ENCODE measurements at places on chromosomes 11 and 22.

DNA sequence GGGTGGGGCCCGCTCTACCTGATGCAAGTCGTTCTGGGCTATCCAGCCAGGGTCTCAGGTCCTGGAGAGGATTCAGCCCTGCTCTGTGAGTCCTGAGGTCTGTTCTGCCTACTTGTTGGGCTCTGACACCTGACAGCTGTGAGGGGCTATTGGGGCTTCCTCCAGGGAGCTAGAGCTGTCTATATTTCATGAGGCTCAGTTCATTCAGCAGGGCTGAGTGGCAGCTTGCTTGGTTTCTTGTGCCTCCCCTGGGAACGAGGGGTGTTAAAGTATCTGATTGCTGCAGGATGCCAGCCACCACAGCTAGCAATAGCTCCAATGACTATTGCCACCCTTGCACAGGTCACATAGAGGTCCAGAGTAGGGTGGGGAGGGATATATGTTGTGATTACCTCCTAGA, 26.7 kb downstream of the INSC start:
- DNase-seq = no peak

- DNase-seq = no peak
These were observed 13.2 kb downstream of the KCNQ1OT1 start for GRCh38 chr11:2686360-2687222.

- DNase-seq = no peak
These were observed 124.0 kb downstream of the ETS1 start for GRCh38 chr11:128463371-128463829.

DNA sequence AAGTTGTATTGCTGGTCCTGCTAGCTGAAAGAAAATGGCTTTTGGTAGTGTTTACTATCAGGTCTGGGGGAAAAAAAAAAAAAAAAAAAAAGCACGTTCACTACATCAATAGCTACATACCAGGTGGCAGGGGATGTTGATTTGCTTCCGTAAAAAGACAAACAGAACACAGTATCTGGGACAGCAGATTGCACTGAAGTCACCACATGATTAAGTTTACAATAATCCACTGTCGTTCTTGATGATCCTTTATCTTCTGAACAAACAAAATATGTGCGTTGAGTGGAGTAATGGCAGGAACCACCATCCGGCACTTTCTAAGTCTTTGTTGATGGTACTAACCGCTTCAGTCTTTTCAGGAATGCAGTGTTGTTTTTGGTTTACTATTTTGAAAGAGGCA, 48.7 kb downstream of the DDX6 start:
- no peak for DNase-seq

- no peak for DNase-seq
These were observed 62.9 kb downstream of the CRYBB2 start for GRCh38 chr22:25282346-25282670.

- no peak for DNase-seq
These were observed 43.3 kb downstream of the DNAJC24 start for GRCh38 chr11:31412946-31413345.

DNA sequence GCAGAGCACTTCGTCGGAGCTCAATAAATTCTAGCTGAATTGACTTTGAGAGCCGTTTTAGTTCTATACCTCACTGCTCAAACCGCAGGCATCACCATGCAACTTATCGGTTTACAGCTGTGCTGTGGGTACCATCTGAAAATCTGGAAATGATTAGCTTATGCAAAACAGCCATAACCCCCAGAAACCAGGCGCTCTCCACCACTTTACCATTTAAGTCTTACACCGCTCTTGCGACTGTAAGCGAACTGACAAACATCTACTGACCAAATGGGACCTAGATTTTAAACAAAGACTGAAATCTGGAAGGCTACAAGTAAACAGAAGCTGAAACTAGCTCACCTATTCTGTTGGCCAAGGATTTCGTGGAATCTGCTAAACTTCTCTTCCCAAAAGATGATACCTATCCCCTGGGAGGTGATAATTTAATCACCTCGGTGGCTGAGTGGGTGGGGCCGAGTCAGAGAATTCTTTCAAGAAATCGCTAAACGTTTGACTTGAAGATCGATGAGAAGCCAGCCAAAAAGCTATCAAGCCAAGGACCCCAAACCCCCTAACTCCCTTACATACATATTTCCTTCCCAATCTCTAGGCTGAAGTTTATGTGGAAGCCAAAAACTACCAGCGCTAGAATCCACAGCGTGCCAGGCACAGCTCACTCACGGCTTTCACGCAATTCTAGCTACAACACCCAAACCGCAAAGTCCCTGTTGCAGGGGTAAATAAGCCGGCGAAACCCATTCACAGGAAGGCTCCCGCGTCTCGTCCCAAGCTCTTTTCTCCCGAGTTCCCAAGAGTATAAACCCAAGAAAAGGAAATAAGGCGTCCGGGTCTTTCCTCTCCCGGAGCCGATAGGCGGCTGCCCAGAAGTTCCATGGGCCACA, 644 bp downstream of the SPTY2D1 start:
- no peak for DNase-seq

GRCh38 chr11:60945295-60945667, 6.7 kb downstream of the SLC15A3 start:
- DNase-seq = no peak

DNA sequence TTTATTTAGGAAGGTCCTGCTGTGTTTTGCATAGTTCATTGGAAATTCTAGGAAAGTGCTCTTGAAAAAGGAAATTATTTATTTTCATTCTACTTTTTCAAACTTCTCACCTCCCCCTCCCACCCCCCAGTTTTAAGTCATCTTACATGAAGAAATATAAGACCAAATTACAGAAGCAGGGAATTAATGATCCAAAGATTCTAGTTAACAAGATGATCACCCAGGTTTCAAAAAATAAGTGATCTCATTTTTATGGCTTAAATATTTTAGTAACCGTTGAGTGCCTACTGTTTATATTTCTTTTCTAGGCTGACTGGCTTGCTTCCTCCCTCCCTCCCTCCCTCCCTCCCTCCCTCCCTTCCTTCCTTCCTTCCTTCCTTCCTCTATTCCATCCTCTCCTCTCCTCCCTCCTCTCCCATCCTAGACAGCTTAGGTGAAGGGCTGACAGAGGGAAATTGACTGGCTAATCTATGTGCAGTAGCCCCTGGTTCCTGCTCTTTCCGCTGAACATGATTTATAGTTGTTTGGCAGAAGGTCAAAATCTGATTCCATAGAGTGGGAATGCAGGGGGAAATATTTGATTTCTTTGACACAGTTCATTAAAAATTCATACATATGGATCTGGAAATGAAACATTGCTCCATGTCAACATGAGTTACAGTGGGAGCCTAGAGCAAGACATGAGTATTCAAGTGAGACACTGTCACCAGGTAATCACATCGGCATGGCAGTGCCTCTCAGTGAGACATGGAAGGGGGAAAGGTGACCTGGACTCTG, 123.4 kb downstream of the COMMD9 start:
- DNase-seq = no peak

DNA sequence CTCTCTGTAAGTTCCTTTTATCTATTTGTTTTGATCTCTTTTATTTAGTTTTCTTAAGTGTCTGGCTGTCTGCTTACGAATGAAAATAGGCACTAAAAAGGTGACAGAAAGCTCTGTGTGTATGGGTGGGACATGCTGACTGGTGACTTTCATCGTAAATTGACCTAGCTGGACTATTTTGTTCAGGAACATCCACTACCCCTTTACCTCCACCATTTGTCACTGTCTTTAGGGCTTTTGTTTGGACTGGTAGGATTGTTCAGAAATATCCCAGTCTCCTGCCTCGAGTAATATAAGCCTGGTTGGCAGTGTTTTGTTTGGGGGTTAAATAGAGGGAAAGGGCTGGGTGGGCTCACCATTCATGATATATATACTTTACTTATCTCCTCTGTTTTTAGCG, 20.9 kb downstream of the EMSY start:
- DNase-seq = no peak

- DNase-seq = no peak
These were observed 3.8 kb downstream of the GAS2L1 start for GRCh38 chr22:29310065-29310862.

DNA sequence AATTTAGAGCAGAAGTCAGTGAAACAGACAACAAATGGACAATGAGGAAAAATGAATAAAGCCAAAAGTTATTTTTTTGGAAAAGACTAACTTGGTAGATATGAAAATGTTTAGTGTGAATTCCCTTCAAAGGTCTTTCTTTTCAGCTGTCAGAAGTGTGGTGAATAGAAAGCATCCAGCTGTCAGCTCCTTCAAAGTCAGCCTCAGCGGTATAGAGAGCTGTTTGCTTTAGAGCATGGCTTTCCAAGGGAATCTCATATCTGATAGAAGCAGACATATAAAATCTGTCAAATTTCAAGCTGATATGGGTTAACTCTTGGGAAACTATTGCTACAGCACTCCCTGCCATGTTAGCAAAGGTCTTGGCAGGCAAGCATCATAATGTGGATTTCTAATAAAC, 309.3 kb downstream of the CASP12 start:
- DNase-seq = no peak

DNA sequence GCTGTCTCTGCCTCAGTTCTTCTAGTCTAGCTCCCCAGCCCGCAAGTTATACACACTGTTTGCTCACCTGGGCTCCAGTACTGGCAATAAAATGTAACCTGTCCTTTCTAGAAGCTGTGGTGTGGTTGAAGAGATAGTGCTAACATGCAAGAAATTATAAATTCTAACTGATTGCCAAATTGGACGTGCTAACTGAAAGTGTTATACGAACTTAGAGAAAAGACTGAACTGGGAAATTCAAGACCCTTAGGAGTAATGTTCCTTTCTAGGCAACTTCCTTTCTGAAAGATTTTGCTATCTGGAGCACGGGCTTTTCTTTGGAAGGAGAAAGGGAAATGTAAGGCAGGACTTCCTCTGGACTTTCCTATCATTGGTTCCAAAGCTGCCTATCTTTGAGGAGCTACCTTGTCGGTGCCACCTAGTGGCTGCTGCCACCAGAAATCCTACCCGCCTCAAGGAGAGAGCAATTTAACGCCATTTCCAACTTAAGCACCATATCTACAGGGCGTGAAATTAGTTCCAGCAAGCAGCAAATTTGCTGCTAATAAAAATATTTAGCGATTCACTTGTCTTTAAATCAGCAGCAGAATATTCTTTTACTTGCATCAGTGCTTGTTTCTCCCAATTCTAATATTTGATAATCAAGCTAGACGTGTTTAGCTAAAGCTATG, 12.7 kb upstream of the TMEM218 start:
- DNase-seq = peak; percentile 49

- DNase-seq = no peak
These were observed 22.5 kb downstream of the CLPB start for GRCh38 chr11:72411623-72412419.

DNA sequence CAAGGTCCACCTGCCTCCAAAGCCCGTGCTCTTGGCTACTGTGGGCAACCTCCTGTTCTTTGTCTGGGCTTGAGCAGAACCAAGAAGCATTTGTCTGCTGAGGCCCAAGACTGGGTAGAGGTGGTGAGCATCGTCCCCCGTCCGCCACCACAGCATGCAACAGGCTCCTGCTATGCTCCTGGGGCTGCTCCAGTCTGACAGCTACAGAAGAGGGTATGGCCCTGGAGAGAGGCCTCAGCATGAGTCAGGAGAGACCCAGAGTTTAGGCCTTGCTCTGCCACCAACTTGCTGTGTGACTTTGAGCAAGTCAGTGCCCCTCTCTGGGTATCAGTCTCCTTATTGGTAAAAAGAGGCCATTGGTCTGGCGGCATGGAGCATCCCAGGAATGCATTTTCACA, 91.2 kb downstream of the TP53I11 start:
- no peak for DNase-seq

DNA sequence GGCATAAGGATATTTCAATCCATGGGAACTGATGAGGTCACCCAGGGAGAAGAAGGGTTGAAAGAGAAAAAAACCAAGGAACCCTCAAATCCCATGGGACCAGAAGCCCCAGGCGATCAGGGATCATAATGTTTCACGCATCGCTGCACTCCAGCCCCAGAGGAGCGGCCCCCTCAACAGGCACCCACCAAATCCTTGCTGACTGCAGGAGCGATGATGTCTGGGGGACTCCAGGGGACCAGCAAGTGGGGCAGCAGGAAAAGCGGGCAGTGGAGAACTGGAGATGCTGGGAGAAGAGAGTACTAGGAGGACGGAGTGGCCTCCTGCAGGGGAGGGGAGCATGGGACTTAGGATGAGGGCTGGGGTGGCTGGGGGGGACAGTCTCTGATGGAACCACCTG, 47.7 kb upstream of the LINC01488 start:
- DNase-seq = no peak

DNA sequence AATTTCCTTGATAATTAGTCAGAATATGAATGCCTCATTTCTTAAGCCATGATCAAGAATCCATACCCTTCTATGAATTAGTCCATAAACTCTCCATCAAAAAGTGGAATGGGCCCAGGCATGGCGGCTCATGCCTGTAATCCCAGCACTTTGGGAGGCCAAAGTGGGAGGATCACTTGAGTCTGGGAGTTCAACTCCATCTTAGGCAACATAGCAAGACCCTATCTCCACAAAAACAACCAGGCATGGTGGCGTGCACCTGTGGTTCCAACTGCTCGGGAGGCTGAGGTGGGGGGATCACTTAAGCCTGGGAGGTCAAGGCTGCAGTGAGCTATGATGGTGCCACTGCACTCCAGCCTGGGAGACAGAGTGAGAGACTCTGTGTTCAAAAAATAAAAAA, 52.1 kb upstream of the SHANK2 start:
- DNase-seq = no peak

DNA sequence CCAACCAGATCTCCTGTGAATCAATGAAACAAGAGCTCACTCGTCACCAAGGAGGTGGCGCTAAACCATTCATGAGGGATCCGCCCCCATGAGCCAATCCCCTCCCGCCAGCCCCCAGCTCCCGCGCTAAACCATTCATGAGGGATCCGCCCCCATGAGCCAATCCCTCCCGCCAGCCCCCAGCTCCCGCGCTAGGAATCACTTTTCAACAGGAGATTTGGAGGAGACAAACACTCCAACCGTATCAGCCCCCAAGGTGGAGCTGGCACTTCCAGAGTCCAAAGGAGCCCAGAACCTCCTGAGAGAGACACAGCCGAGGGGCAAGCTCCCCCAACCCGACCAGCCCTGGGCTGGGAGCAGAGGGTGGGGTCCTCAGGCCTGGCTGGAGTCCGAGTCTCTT, 40.9 kb upstream of the PRR5 start:
- DNase-seq = no peak

GRCh38 chr11:39817241-39817640, 1642.2 kb downstream of the LRRC4C start:
- no peak for DNase-seq

- no peak for DNase-seq
These were observed 2.5 kb downstream of the CHST1 start for GRCh38 chr11:45662665-45663485.

DNA sequence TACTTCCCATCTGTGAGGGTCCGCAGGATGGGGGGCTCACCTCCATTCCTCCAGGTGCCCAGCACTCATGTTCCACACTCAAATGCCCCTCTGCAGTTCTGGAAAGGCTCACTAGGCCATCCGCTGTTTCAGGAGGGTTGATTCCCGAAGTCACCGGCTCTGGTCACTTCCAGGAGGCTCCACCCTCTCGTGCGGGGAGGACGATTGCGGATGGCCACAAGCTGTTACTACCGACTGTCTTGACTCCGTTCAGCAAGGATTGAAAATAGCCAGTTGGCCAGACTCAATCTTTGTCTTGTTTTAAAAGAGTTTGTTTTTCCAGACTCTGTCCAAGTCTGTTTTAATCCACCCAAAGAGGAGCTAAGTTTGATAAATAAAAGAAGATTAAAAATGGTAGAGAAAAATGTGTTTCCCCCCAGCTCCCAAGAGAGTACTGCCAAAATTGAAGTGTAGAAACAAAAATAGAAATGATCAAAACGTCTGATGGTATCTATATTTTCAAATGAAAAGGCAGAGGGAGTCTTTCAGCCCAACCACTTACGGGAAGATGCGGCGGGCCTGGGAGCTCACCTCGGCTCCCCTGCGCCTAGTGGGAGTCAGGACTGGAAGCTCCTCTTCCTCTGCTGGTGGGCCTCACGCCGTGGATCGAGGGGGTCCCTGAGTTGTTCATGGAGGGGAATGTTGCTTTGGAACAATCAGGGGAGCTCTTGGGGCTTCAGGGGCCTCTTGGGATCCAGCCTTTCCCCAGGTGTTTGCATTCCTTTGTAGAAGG, 1280.8 kb downstream of the BRD1 start:
- DNase-seq = no peak
